ENCODE measurements at places on chromosomes 3 and 15.

- DNase-seq: no peak
Measured at GRCh38 chr3:183491923-183492848, 63.3 kb downstream of the KLHL6 start.

- DNase-seq: no peak
Measured at GRCh38 chr15:31255732-31256377, 70.8 kb upstream of the KLF13 start.

DNA sequence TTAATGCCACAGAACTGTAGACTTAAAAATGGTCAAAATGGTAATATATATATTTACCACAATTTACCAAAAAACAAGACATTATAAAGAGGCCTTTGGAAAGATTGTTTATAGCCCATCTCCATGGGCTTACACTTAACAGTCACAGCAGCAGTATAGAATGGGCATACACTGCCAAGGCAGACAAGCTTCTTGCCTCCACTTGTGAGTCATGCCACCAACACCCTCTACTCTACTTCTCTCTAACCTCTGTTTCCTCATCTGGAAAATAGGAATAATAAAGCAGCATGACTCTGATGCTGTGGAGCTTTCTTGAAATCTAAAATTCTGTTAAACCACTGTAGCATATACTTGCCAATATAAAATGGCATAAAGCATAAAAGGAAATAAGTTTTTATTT lies 14.4 kb upstream of the GPR156 start:
- no peak for DNase-seq

DNA sequence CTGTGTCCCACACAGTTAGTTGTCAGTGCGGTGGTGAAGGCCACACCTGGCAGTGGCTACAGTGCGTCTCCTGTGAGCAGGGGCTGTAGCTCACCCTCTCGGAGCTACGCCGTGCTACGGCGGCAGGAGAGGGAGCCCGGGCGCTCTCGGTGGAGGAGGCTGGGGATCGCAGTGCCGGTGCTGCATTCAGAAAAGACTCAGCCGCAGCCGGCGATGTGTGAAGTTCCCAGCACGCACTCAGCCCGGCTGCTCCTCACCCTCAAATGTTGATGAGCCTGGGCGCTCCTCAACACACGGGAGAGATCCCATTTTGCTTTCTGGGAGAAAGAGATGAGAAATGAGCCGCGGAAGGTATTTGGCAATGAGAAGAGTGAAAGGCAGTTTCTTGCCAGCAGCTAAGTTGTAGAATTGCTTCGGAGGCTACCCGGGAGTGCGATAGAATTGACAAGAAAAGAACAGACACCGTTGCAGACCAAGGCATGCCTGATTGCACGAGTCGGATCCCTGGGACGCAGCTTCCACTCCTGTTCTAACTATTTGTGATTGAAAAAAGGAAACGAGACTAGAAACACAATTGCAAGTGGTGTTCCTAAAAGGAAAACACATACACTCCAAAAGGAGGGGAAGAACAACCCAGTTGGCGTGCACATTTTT lies at the start of gene UNC13C:
Gene UNC13C, plus strand, starts transcription at position 189 of the 654 bp plus-strand sequence. CDS start 34,463 bp downstream, outside the sequence.
- DNase-seq: no peak

- DNase-seq: peak; percentile 29
Measured at GRCh38 chr3:71225951-71226564, 357.5 kb downstream of the FOXP1 start.

GRCh38 chr3:103906304-103906703 lies 1460.4 kb upstream of the ALCAM start:
- no peak for DNase-seq

- no peak for DNase-seq
Measured at GRCh38 chr3:56290374-56290773, 177.9 kb downstream of the ERC2 start.

GRCh38 chr3:106130384-106131198 lies 261.8 kb upstream of the CBLB start:
- no peak for DNase-seq

GRCh38 chr15:63531586-63531985 lies 27.2 kb downstream of the USP3 start:
- DNase-seq: no peak

DNA sequence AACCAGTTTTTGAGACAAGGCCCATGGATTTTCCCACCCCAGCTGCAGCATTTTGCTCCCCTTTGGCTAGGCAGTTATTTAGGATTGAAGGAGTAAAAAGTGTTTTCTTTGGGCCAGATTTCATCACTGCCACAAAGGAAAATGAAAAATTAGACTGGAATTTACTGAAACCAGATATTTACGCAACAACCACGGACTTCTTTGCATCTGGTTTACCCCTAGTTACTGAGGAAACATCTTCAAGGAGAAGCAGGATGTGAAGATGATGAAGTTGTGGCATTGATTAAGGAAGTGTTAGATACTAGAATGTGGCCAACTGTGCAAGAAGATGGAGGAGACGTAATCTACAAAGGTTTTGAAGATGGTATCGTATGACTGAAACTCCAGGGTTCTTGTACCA lies 165.2 kb upstream of the MYRIP start:
- DNase-seq: no peak

DNA sequence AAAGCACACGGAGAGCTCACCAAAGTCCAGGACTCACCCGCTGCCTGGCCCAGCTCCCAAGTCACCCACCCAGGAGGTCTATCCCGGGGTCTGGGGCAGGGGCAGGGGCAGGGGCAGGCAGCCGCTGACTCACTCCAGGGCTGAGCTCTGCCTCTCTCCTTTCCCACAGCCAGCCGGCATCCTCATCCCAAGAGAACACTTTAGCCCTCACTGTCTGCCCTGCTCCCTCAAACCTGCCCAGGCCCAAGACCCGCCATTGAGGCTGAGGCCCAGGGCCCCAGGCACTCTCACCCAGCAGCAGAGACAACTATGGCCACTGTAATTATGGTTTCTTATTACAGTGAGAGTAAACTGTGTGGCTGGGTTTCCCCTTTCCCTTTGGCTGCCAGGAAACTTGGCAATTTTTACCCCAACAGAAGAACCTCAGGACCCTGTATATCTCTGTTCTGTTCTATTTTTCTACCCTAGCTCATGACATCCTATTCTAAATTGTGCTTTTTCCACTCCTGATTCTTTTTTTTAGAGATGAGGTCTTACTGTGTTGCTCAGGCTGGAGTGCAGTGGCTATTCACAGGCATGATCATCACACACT lies 53.0 kb downstream of the IQSEC1 start:
- no peak for DNase-seq

DNA sequence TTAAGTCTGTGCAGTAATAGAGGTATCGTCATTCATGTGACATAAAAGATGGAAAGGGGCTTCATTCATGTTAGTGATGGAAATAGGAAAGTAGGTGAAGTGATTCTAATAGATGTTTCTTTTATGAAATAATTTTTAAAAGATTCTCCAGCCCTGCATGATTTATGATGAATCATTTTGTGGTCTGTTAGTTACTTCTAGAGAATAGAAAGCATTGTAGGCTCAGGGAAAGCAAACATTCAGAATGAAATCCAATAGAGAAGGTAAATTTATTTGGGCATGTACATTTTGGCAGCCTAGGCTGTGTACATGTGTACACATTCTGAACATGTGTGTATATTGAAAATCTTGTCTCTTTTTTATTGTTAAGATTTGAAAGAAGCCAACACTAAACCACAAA lies 23.1 kb downstream of the PPARG start:
- no peak for DNase-seq

GRCh38 chr3:186461141-186461540 lies 83.0 kb downstream of the CRYGS start:
- no peak for DNase-seq

- DNase-seq: no peak
Measured at GRCh38 chr3:14391033-14391432, 11.4 kb upstream of the SLC6A6 start.

DNA sequence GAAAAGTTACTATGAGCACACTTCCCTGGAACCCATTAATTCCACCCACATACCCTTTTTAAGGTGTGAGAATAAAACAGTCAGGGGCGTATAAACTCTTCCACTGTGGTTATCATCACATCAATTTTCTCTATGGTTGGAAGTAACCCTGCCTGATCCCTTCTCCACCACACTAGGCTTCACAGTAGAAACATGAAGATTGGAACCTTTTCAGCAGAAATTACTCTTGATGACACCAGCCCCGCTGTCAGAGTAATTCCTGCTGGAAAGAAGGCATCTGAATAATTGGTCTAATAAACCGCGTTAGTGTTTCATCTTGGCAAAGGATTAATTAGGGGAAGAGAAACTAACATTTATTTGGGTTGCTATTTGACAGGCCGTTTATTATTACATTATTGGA lies 278.4 kb downstream of the MFSD1 start:
- DNase-seq: no peak

- DNase-seq: no peak
Measured at GRCh38 chr15:37876900-37877299, 57.5 kb upstream of the TMCO5A start.

DNA sequence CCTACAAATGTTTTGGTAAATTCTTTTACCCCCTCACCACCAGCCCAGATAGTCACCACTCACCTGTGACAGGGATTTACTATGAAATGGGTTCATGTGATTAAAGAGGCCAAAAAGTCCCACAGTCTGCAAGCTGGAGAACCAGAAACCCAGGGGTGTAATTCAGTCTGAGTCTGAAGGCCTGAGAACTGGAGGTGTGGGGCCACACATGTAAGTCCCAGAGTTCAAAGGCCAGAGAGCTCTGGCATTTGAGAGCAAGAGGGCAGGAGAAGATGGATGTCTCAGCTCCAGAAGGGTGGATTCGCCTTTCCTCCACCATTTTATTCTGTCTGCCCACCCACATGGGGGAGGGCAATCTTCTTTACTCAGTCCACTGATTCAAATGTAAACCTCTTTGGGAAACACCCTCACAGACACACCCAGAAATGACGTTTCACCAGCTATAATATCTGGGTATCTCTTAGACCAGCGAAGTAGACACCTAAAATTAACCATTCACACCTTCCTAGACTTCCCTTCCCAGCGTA lies 11.9 kb downstream of the RTP3 start:
- DNase-seq: no peak

DNA sequence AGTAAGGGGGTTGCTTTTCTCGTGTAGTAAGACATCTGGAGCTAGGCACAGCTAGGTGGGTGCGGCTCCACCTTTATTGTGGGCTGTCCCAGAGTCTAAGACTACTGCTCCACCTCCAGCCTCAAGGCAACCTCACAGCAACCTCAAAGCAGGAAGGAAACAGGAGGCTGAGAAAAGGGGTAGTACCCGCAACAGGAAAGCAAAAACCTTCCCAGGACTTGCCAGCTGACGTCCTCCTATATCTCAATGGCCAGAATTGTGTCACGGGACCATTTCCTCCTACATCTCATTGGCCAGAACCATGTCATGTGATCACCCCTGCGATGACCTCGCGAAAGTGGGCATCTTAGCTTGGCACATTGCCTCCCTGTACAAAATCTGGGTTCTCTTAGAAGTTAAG lies 4.3 kb upstream of the GPR160 start:
- DNase-seq: peak; percentile 18

- no peak for DNase-seq
Measured at GRCh38 chr3:13676356-13677017, 127.6 kb downstream of the FBLN2 start.

GRCh38 chr3:126364130-126364695 lies 7.0 kb upstream of the KLF15 start:
- DNase-seq: no peak

DNA sequence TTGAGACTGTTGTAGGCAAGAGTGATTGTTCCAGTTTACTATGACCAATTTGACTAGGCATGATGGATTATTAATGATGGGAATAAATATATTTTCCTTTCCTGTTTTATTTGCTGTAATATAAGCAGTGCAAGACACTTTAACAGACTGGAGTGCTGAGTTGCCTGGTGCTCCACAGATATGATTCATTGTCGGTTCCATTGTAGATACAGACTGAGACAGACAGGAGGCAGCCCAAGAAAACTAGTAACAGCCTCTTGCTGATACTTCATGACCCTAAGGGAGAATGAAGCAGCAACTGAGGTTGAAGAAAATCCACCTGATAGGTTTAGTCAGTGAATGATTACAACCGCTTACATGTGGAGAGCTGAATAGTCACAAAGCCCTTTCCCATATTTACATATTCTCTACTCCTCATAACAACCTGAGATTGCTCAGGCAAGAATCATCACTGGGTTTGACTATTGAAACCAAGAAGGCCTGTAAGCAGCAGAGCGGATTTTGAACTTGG lies 235.1 kb upstream of the TPRG1 start:
- no peak for DNase-seq

GRCh38 chr3:120506076-120506827 lies 55.5 kb upstream of the FSTL1 start:
- DNase-seq: no peak

DNA sequence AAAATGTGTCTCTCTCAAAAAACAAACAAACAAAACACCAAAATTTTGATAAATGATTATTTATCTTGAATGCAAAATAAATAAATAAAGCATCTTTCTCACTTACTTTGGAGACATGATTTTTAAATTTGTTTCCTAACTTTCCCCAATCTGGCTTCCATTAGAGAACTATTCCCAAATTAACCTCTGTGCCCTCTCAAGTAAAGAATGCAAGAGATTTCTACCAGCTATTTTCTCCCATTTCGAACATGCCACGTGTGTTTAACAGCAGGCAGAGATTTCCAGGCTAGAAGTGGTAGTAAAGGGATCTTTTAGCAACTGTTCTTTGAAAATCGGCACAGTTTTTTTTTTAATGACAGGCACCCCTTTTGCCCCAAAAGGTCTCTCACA lies 269.1 kb downstream of the SHQ1 start:
- DNase-seq: no peak

DNA sequence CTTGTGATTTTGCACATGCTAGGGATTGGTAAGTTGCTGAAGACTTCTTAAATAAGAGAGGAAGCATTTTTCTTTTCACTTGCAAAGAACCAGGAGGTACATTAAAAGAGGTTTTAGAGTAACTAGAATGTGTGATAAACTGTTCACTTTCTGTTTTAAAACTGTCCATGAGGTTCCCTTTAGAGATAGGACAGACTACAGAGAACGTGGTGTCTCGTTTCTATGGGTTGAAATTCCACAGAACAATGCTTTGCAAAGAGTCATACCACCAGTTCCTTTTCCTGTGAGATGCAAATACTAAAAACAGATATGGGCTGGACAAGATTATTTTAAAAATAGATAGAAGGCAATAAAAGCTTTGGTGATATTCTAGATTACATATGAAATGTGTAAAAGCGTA lies 372.8 kb downstream of the TIGIT start:
- no peak for DNase-seq

DNA sequence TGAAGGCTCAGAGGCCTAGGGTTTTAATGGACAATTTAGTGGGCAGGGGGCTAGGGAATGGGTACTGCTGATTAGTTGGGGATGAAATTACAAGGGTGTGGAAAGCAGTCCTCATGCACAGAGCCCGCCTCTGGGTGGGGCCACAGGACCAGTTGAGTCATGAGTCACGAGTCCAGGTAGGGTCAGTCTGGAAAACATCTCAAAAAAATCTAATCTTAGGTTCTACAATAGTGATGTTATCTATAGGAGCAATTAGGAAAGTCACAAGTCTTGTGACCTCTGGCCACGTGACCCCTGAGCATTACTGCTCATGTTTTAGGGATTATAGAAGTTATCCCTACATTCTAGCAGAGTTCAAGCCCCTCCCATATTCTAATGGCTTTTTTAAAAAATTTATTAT lies 18.6 kb upstream of the IREB2 start:
- no peak for DNase-seq

GRCh38 chr15:60651734-60652141 lies 172.8 kb upstream of the ICE2 start:
- DNase-seq: no peak
